ENCODE measurements at places on chromosomes 5 and 9.
A peak's percentile ranks its signal among the peaks of the same experiment; 100 is the strongest.

- peak; percentile 86 for DNase-seq
These were observed at the start of gene NCS1 for GRCh38 chr9:130172161-130172857. Gene NCS1 (plus strand): TSS chr9:130172404. CDS start chr9:130172664, 260 bp downstream.

DNA sequence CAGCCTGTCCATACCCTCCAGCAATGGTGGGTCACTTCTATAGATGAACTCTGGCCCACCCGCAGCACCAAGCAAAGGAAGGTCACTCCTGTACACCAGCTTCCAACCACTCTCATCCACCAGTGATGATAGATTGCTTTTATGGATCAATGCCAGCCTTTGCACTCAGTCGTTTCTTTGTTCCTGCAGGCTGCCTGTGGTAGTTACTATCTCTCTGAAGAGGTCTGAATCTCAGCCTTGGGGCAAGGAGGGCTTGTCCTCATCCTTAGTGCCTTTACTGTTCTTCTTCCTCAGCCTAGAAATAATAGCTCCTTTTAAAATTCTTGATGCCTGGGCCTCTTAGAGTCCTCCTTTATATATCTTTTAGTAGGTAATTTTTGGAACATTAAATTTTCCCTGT, 100.8 kb downstream of the TMC1 start:
- no peak for DNase-seq

- DNase-seq: no peak
These were observed 1428.6 kb downstream of the MAT2B start for GRCh38 chr5:164934039-164934438.

DNA sequence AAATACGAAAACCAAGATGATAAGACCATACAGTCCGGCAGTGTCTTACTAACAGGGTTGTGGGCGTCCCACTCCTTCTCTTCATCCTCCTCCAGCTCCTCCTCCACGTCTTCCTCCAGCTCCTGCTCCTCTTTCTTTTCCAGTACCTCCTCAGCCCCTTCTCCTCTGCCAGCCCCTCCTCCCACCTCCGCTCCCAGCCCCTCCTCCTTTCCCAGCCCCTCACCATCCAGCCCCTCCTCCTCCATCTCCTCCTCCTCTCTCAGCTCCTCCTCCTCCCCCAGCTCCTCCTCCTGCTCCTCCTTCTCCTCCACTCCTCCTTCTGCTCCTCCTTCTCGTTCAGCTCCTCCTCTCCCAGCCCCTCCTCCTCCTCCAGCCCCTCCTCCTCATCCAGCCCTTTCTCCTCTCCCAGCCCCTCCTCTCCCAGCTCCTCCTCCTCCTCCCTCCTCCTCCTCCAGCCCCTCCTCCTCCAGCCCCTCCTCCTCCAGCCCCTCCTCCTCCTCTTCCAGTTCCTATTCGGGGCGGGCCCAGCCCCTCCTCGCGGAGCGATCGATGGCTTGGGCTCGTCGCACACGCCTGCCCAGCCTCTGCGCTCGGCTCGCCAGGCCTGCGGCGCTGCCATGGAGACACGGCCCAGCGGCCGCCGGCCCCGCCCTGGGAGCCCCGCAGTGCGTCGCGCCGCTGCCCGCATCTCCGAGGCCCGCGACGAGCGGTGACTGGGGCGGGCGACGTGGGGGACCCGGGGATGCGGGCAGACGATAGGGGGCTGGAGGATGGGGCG, at the start of gene BRD3OS:
TSS of gene BRD3OS (plus strand) at position 654 of the 778 bp plus-strand sequence. CDS start 1,267 bp downstream, outside the sequence.
- peak; percentile 87 for DNase-seq

- no peak for DNase-seq
These were observed 40.8 kb downstream of the PRRC2B start for GRCh38 chr9:131434673-131435072.

DNA sequence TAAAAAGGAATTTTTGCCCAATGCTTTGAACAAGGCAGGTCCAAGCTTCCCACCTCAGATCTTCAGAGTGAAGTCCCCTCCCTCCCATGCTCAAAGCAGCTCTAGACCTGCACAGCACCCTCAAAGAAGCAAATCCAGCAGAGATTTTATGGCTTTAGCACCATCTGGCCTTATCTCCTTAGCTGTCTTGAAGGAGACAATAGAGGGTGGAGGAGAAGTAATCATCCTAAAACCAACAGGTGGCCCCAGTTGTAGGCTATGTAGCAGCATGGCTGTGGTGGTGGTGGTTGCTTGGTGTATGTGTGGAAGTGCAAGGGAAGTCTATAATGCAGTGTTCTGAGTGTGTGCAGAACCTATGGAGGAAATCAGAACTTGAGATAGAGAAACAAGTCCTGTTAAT, 140.1 kb downstream of the GRIA1 start:
- no peak for DNase-seq

DNA sequence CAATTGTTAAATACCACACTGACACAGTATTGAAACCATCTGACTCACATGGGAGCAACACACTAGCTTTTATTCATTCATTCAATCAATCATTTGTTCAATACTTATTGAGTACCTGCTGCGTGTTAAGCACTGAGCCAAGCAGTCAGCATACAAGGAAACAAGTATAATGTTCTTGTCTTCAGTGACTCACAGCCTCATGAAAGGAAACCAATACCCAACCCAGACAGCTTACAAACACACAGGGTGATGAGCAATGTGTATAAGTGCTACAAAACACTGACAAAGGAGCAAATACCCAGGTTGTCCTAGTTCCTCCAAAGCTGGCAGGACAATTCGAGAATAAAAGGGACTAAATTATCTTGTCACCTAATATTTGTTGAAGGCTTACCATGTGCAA, 67.6 kb upstream of the RASEF start:
- no peak for DNase-seq

DNA sequence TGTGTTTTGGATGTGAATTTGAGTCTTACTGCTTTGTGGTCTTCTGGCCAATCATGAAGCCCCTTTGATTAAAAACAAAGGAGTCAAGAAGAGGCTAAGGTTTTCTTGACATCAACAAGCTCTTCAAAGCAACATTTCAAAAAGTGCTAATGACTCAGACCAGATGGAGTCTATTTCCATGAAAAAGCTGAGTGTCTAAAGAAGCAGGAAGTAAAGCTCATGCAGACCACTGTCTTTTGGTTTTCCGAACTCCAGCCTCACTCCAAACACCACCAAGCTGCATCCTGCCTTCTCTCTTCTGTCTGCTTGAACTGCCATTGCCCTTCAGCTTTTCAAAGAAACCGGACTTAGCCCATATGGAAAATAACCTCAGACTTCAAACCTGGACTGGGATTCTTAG, 115.2 kb downstream of the PRDM6 start:
- no peak for DNase-seq

- DNase-seq: peak; percentile 80
These were observed 12.0 kb downstream of the CTNNAL1 start for GRCh38 chr9:109001275-109001676.

DNA sequence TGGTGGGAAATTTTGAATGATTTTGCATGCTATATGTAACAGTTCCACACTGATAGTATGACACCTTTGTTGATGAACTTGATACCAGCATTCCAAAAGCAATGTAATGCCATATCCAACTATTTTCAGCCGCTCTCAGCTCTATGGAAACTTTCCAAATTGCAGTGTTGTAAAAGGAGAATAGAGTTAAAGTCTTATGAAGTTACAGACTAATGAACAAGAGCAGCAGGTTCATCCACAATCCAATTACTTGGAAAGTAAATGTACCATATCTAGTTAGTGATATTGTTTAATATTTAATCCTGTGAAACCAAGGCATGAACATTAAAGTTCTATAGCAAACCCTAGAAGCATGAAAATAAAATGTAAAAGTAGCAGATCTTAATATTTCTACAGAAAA, 418.2 kb downstream of the TUSC1 start:
- DNase-seq: no peak

DNA sequence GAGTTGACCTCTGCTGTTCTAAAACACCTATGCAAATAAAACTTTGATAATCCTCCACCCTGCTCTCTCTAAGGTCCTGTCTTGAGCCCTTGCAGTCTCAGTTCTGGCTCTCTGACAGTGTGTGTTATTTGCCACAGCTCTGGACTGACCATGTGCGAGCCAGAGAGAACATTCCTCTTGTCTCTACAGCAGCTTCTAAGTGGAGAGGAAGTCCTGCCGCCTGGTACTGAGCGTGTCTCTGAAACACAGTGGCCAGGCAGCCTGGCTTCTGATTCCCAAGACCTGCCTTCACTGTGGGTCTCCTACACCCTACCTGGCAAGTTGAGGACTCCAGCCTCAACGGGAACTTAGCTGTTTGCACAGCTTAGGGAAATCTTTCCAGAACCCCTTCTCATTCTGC, 61.6 kb downstream of the ENTREP1 start:
- DNase-seq: no peak

GRCh38 chr9:129880654-129881546, 45.6 kb downstream of the USP20 start:
- DNase-seq: no peak

DNA sequence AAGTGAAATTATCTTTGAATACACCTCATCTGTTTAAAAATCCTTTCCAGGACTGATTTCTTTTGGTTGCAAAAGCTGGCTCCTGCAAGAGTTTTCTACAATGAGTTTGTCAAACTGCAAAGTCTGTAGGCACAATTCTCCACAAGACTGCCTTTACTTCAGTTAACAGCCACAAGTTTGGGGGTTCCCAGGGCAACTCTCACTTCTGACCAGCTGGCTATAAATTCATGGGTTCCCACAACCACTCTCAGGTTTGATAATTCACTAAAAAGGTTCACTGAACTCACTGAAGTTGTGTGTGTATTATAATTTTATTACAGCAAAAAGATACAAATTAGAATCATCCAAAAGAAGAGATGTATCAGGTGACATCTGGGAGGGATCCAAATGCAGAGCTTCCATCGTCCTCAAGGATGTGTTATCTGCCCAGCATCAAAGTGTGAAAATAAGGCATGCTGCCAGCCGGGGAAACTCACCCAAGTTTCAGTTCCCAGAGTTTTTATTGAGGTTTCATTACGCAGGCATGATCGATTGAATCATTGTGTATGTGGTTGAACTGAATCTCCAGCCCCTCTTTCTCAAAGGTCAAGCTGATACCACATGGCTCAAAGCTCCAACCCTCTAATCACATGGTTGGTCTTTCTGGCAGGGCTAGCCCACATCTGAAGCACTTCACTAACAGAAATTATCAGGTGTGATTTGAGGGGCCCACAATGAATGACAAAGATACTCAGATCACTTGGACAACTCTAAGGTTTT, 19.0 kb upstream of the PSIP1 start:
- no peak for DNase-seq

DNA sequence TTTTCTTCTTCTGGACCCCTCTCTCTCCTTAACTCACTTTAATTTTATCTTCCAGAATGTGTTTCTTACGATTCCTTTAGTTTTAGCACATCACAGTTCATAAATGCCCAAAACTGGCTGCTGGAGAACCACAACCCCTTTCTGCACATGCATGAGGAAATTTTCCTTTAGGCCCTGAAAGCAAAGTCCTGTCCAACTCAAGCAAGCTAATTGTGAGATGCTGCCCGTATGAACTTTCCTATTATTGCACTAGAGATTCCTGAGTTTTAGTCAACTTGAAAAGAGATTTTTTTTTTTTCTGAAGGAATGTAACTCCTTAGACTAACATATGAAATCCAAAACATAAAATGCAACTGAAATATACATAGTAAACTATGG, 52.1 kb upstream of the DAB2 start:
- DNase-seq: no peak

GRCh38 chr5:36522746-36523065, 83.7 kb upstream of the SLC1A3 start:
- DNase-seq: no peak

DNA sequence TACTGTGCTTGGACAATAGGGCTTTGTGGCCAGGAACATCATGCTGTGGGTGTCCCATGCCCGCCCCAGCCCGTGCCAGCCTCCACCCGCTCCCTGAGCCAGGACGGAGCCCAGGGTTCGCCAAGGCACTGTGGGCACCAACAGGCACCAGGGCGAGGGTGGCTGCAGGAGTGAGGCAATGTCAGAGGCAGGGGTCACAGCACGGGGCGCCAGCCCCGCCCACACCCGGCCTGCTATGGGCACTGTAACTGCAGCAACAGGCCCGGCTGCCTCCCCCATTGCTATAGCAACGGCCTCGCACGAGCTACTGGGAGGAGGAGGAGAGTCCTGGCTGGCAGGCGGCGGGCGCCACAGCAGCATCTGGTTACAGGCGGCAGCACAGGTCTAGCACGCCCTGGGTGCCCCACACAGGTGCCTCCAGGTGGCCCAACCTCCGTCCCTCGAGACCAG, 2.5 kb downstream of the ABCA2 start:
- DNase-seq: no peak

Measured in RKO (cell line).